GM10248 (cell line): ENCODE measurements at places on chromosomes 2 and 18.

DNA sequence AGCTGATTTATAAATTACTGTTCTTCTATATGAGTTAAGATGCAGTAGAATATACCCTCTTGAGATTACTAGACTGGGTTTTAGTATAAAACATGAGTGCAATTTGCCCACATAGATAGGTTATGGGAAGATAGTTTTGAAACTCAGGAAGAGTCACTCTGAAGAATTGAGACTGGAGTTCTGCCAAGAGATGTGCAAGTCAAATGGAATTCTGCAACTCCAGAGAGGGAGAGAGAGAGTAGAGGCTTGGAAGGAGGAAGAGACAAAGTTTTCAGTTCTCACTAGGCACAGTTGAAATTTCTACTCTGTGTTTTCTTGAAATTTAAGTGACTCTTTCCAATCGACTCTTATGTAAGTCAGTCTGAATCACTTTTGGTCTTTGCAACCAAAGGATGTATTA, 878.8 kb downstream of the TSN start:
- no peak for DNase-seq

DNA sequence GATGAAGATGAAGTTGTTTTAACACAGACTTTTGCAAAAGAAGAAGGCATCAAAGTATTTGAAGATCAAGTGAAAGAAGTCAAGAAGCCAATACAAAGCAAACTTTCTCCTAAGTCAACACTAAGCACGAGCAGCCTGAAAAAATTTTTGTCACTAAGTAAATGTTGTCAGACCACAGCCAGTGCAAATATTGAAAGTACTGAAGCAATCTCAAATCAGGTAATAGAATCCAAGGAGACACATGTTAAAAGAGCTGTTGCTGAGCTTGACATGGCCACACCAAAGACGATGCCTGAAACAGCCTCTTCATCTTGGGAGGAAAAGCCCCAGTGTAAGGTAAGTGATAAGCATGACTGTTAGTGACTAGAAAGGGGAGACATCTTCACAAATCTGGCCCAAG, 75.1 kb downstream of the FSIP2 start:
- DNase-seq: no peak

GRCh38 chr18:74563999-74564398, 29.7 kb downstream of the CNDP1 start:
- no peak for DNase-seq

DNA sequence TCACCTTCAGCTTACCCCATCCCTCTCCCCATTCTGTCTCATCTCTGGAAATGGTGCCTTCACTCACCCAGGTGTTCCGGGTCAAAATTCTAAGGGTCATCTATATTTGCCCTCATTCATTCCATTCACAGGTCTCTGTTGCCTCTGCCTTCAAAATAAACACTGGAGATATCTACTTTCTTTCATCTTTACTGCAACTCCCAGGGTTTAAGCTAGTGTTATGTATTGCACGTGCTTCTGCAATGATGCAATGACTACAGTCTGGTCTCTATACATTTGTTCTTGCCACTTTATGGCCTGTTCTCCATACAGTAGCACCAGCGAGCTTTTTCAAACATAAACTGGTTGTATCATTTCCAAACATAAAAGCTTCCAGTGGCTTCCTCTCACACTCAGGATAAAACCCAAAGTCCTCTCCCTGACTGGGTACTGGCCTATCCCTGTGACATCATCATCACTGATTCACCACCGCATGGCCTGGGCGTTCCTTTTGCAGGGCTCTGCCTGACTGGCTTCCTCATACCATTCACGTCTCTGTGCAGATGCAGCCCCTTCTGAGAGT, 14.3 kb downstream of the DSG2 start:
- no peak for DNase-seq

- DNase-seq: no peak
These were observed 68.0 kb downstream of the MYCN start for GRCh38 chr2:16008331-16008850.

- no peak for DNase-seq
These were observed 13.1 kb downstream of the CROCC2 start for GRCh38 chr2:240919161-240919781.
